NCI-H2227 treated with DMSO at 0.1 percent for 48 hours (cell line): ENCODE measurements at places on chromosomes 2 and 18.
A peak's percentile ranks its signal among the peaks of the same experiment; 100 is the strongest.

DNA sequence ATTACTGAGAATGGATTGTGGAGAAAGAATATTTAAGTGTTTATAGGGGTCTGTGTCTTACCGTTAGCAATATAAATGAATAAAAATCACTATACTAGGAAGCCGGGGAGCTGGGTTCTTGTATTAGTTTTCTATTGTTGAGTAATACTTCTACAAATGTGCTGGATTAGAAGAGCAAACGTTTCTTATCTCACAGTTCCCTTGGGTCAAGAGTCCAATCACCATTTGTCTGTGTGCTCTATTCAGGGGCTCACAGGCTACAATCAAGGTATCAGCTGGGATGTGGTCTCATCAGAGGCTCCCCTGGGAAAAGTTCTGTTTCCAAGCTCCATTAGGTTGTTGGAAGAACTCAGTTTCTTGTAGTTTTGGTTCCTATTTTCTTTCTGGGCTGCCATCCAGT lies 790.9 kb downstream of the CNTNAP5 start:
- DNase-seq, result no peak

- no peak for DNase-seq
These were observed 2.4 kb upstream of the FBXO11 start for GRCh38 chr2:47908682-47909081.

GRCh38 chr18:10064267-10064666 lies 150.5 kb downstream of the VAPA start:
- DNase-seq, result no peak

- no peak for DNase-seq
These were observed 18.7 kb downstream of the SMIM21 start for GRCh38 chr18:75408554-75409506.

- no peak for DNase-seq
These were observed 34.2 kb downstream of the TMEM131 start for GRCh38 chr2:97961534-97961933.

GRCh38 chr18:40346146-40346545 lies 1608.9 kb upstream of the PIK3C3 start:
- DNase-seq, result no peak

DNA sequence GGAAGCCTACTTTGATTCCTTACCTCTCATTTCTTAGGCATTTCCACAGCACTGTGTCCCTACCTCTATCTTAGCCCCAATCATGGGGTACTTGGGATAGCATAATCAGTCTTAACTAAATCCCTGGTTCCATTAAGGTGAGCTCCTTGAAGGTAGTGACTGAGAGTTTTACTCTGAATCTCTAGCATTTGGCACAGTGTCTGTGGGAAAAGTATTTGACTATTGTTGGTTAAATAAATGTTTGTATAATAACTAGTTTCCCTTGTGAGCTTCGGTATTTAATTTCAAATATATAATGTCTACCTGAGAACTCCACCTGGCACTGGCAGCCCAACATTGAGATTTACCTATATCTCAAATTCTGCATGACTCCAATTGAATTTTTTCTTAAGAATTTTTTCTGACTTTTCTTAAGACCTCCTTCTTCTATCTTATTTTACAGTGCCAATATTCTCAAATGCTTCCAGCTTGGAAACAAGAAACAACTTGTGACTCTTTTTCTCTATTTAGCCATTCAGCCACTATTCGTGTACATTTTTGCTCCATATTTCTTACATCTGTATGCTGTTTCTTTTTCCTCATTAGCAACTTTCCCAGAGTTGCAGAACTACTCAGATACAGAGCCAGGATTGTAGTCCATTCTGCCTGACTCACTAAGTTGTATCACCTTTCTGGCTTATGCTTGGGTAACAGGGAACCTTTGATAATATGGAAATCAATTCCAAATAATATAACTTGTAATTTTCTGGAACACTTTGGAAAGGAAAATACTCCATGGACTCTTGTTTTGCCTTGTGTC lies 214.0 kb upstream of the NT5C1B start:
- no peak for DNase-seq

GRCh38 chr2:25966531-25967270 lies 15.6 kb downstream of the KIF3C start:
- DNase-seq, result no peak

DNA sequence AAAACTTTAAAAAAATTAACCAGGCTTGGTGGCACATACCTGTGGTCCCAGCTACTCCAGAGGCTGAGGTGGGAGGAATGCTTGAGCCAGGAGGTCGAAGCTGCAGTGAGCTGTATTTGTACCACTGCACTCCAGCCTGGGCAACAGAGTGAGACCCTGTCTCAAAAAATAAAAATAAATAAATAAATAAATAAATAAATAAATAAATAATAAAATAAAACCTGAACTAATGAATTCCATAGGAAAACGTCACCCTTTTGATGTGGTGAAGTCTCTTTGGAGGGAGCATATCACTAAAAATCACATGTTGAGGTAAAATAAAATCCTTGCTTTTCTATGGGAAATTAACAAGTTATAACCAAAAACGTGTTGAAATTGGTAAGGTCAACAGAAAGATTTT lies 29.6 kb upstream of the ITGAV start:
- no peak for DNase-seq

DNA sequence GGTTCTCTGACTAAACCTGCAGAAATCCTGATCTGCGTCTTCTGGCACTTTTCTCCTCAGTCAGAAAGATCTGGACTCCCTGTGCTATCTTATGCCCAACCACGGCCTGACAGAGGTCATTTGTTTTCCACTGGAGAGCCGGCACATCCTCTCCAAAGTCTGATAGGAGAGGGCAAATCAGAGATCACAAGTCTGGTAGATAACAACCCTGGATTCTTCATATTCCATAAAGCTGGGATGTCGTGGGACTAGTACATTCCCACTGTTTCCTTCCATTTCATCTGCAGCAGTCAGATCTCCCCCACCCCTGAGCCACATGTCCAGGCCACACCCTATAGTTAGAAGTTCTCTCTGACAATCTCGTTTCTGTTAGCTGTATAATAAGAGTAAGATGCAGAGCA lies 157.0 kb downstream of the MGAT5 start:
- DNase-seq, result no peak

DNA sequence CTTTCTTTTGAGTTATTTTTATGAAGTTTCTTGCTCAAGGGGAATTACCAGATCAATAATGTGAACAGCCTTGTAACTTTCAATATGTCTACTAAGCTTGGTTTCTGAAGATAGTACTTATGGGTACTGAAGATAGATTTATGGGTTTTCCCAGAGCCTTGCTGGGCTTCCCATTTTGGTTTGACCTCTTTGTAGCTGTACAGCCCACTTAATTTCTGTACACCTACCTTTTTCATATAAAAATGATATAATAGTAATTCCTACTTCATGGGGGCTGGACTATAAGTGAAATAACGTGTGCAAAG lies 22.2 kb downstream of the IL1R2 start:
- no peak for DNase-seq

GRCh38 chr2:165497659-165498317 lies 28.3 kb downstream of the CSRNP3 start:
- no peak for DNase-seq

- DNase-seq, result no peak
These were observed 70.0 kb upstream of the SP3 start for GRCh38 chr2:174035117-174035635.

DNA sequence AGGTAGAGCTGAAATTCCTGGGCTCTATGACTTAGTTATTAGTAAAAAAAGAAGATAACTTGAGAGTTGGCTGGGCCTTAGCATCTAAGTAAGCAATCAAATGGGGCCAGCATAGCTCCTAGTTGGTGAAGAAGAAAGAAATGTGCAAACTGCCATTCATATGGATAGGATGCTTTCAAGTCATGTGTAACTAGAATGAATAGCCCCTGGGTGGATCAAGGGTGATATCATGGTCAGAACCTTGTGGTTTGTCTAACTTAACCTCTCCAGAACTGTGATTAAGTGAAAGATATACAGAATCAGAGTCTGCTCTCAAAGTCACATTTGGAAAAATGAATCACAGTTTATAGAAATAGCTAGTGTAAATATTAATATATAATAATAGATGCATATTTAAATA lies 198.7 kb upstream of the DTNA start:
- no peak for DNase-seq

GRCh38 chr2:163734401-163734800 lies 1.4 kb downstream of the FIGN start:
- DNase-seq, result no peak

GRCh38 chr2:231483398-231484329 lies 19.4 kb upstream of the NCL start:
- no peak for DNase-seq

DNA sequence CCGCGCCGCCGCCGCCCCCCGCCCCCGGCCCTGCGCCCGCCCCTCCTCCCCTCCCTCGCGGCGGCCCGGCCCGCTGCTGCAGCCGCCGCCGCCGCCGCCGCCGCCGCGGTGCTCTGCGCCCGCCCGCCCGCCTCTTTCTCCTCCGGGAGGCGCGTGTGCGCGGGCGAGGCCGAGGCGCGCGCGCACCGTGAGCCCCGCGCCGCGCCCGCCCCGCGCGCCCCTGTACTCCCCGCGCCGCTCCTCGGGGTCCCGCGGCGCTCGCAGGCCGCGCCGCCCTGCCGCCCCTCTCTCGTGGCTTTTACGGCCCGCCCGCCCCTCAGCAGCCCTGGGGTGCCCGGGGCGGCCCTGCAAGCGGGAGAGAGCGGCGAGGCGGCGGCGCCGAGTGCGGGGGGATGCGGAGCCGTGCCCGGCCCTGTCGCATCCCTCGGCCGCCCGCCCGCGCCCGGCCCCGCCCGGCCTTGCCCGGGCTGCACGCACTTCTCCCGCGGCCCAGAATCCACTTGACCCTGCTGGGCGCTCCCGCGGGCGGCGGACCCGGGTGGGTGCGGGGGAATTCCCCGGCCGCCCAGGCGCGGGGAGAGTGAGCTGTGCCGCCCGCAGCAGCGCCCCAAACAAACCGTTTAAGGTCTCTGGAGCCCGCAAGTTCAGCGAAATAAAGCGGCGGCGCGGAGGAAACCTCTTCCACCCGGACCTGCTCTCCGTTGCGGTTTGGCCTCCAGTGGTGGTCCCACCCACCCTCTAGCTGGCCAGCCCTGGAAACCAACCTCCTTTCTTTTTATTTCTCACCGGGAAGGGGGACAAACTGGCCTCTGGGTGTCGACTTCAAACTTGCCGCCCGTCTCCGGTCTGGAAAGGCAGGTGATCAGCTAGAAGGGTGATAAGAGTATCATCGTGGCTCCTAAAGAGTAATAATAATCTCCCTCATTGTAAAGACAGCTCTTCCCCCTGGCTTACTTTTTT lies 37.4 kb downstream of the AFF3 start:
- DNase-seq, result peak; percentile 48

DNA sequence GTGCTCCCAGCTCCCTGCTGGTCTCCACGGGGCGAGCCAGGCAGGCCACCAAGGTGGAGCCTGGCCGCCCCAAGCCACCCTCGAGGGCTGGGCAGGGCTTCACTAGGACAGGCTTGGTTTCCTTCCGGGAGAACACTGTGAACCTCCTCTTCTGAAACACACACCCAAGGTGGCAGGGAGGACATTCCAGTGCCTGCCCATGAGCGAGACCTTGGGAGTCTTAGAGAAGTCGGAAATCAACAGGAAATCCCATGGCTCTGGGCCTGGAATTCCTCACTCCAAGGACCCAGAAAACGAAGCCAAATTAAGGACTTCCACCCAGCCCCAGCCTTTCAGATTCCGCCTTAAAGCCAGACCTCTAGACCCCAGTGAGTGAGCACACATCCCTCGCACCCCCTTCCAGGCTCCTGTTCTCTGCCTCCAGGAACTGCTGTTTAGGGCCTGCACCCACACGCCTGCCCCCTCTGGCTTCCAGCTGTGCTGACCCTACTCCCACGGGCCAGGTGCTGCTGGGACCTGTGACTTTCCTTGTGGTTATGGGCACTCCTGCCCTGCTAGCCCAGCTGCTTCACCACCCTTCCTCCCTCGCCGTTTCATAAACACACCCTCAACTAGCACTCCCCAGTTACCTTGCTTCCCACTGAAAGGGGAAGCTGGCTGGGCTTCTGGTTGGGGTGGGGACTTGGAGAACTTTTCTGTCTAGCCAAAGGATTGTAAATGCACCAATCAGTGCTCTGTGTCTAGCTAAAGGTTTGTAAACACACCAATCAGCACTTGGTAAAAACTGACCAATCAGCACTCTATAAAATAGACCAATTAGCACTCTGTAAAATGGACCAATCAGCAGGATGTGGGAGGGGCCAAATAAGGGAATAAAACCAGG lies 13.7 kb downstream of the GPR17 start:
- no peak for DNase-seq

- no peak for DNase-seq
These were observed 199.3 kb upstream of the EPAS1 start for GRCh38 chr2:46097714-46098480.

DNA sequence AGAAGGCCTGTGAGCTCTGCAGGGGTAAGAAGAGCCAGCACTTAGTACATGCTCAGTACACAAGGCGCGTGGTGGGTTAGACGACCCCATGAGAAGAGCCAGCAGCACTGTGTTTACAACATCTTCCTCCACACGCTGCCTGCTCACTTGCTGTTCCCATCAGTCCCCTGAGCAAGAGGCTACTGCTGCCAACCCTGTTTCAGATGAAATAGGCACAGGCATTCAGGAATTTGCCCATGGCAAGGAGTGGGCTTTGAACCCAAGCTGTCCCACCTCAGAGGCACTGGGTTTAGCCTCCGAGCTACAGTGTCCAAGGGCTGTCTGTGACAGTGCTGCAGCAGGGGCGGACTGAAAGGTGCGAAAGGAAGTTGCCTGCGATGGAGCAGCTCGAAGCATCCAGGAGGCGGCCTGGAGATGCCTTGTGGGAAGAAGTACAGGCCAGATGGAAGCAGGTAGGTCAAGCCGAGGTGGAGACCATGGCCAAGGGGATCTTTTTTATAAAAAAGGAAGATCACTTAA lies 121.5 kb upstream of the PXDN start:
- DNase-seq, result no peak

DNA sequence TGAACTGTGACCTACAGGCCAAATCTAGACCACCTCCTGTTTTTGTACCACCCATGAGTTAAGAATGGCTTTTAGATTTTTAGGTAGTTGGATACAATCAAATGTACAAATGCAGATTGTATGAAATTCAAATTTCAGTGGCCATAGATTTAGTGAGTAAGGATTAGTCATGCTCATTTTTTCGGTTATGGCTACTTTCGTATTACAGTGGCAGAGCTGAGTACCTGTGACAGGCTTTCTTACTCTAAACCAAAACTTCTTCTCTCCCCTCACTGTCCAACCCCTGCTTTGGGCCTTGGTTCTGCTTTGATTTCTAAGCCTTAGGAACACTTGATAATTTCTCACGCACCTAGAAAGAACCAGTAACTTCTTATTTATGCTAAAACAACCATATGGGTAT lies 82.1 kb downstream of the CDC42EP3 start:
- no peak for DNase-seq

DNA sequence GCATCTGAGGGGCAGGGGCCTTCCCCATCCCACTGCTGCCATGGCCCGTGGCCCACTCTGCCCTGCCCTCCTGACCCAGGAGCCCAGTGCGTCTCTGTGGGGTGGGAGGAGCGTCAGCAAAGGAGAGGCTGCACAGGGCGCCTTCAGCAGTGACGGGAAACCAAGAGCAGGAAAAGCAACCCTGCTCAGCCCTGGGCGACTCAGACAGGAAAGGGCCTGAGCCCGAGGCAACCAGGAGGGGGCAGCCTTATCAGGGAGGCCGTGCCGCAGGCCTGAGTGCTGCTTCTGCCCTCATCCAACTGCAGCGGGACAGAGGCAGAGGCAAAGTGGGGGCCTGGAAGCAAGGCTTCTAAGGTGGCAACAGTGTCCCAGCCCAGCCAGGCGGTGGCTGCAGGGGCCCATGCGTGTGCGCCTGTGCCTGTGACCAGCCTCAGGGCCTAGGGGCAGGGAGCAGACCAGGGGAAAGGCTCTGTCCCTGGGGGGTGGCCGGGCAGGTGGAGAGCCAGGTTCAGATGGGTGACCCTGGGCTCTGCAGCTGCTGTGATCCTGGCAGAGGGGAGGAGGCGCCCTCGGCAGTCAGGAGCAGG lies 23.3 kb upstream of the ALPI start:
- DNase-seq, result no peak
